Neural progenitor cell (in vitro differentiated cells): ENCODE measurements at places on chromosomes 2 and 18. TPM values are rescaled to one million over a fixed set of nuclear protein-coding genes. Genes with fewer than 3 reads are reported as not detected.

The DLX2 gene
- total RNA-seq = 0.19 TPM in 1 of 2 replicates, not detected in the other

The GPBAR1 gene
- 0.09 TPM in 1 of 2 replicates, not detected in the other for total RNA-seq

The ZNF532 gene
- 121 and 137 TPM in 2 replicates for total RNA-seq

The CD207 gene
- not detected in 2 replicates for total RNA-seq

The C2orf15 gene
- total RNA-seq = 5.6 and 5.8 TPM in 2 replicates

The GAD1 gene
- 5.2 and 10.7 TPM in 2 replicates for total RNA-seq

The SOX11 gene
- total RNA-seq = 176 and 178 TPM in 2 replicates

DNA sequence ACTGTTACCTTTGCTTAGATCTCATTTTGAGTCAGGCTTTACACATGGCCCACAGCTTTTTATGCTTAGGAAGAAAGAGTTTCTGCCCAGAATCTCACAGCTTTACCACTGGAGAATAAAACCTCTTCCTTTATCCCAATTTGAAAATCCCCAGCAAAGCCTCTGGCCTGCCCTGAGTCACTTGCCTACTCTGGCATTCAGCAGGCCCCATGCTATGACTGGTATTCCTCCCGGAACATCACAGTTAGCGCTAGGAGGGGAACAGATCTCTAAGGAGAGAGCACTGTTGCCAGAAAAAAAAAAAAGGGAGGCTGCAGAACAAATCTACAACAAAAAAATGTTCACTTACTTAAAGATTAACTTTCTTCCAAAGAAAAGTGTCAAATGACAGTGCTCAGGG, 152.9 kb upstream of the DNMT3A start:
- DNase-seq = peak; percentile 50

GRCh38 chr18:1017227-1018058, 112.8 kb downstream of the ADCYAP1 start:
- peak; percentile 29 for DNase-seq

GRCh38 chr2:170243118-170243837, 65.3 kb downstream of the MYO3B start:
- DNase-seq = no peak

DNA sequence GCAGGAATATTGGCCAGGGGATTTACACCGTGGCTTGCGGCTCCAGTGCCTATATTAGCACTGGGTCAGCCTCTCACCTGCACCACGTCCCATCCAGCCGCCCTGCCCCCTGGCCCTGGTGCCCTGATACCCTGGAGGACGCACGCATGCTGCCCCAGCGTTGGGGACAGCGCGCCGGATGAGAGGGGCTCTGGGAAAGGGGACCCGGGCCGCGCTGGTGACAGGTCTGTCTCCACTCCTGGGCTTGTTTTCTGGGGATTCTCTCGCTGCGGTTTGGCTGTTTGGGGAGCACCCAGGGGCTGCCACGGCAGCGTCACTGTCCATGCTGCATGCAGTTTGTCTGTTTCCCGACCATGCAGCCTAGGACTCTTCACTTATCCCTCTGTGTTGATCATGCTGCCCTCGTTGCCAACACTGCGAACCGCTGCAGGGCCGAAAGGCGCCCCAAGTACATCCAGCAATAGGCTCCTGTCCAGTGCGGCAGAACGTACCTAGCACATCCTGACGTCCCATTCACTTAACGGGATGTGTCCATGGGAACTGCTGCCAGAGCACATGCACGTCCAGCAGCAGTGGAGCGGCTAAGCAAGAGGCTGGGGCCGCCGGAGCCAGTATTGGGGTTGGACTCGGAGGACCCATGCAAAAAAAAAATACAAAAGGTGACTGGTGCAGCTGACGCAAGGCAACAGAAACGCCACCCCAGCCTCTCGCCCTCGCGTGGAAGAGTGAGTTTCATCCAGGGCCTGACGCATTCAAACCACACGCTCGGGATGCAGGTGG, 115.5 kb upstream of the PXDN start:
- DNase-seq = no peak

- no peak for DNase-seq
Observed at GRCh38 chr2:7829241-7829640, 852.6 kb upstream of the ID2 start.

- no peak for DNase-seq
Observed at GRCh38 chr18:48742706-48743475, 204.1 kb downstream of the CTIF start.

DNA sequence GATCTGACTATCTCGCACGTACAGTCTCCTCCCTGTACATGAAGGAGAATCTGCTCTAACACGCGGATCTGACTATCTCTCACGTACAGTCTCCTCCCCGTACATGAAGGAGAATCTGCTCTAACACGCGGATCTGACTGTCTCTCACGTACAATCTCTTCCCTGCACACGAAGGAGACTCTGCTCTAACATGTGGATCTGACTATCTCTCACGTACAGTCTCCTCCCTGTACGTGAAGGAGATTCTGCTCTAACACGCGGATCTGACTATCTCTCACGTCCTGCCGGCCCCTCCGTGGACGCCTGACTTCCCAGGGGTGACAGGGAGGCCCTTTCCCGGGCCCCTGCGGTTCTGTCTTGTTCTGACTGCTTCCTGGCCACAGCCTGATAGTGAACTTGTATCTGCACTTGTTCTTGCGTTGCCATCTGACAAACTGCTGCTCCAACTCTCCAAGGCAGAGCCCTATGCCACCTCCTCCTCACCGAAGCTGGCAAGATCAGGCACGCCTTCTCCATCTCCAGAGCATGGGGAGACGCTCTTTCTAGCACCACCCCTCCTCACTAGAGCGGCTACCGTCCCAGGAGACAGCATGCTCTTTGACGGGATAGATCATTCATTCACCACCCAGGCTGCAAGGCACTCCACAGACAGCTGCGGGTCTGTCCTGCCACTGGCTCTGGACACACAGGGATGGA, 238.6 kb downstream of the TWIST2 start:
- no peak for DNase-seq

DNA sequence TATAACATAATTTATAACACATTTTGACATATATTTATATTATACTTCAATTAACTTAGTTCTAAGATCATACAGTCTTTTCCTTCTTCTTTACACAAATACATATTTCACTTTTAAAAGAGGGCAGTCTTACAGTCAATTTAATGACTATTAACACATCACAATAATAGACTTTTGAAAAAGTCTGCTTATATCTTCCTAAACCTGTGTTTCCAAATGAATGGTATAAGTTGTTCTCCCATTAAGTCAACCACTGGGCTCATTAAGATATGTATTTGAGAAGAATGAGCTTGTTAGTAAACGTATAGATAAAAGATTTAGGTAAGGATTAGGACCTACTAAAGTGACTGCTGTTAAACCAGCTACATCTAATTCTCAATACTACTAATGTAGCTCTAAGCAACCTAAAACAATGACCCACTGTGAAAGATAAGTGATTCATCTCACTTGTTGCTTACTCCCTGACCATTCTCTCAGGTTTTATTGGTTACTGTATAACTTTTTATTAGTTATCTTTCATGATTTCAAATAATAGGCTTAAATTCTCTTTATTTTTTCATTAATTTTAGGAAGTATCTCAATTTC, 27.0 kb downstream of the SLC40A1 start:
- no peak for DNase-seq

DNA sequence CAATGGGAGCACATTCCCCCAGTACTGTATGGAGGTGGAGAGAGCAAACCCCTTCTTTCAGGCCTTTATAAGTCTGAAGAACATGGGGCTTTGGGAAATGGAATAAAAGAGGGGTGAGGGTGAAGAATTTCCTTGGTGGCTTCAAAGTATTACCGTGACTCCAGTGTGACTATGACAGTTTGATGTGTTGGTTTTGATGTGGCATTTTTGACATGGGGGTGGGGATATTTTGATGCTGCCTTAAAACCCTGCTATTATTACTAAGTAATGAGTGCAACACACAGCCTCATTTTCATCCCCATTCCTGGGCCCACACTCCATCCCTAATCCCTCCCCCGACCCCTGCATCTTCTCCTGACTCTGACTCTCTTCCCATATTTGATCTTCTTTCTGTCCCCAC, 23.6 kb downstream of the QPCT start:
- DNase-seq = no peak

GRCh38 chr2:61443342-61444041, 27.4 kb downstream of the USP34 start:
- no peak for DNase-seq
